ENCODE measurements at places on chromosomes 4 and X.
A peak's percentile ranks its signal among the peaks of the same experiment; 100 is the strongest.

DNA sequence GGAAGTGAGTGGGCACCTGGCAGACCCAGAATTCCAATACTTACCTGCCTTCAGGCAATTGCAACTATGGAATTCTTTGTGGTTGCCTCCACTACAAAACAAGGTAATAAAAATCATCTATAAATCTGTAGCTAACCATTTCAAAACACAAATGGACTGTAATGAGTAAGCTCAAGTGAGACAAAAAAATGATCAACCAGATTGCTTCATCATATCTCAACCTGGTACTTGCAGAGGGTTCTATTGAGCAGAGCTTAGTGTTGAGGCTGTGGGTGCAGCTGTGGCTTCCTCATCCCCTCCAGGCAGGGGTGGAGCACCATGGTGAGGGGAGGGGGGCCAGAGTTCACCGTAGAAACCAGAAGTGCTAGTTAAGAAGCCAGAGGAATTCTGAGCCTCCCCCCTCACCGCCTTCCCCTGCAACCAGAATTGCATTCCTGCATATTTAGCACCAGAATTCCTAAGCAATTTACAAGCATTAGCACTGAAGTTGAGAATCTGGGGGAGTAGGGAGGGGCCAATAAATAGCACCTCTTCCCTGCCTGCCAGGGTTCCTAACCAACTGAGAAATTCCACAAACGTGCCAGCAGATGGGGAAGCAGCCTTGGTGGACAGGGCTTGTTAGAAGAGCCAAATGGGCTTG lies 11.5 kb downstream of the CTAG1A start:
- peak; percentile 57 for DNase-seq

- DNase-seq: no peak
Measured at GRCh38 chr4:100926039-100926717, 408.4 kb upstream of the EMCN start.

- no peak for DNase-seq
Measured at GRCh38 chrX:19673375-19674040, 158.2 kb upstream of the MAP3K15 start.

DNA sequence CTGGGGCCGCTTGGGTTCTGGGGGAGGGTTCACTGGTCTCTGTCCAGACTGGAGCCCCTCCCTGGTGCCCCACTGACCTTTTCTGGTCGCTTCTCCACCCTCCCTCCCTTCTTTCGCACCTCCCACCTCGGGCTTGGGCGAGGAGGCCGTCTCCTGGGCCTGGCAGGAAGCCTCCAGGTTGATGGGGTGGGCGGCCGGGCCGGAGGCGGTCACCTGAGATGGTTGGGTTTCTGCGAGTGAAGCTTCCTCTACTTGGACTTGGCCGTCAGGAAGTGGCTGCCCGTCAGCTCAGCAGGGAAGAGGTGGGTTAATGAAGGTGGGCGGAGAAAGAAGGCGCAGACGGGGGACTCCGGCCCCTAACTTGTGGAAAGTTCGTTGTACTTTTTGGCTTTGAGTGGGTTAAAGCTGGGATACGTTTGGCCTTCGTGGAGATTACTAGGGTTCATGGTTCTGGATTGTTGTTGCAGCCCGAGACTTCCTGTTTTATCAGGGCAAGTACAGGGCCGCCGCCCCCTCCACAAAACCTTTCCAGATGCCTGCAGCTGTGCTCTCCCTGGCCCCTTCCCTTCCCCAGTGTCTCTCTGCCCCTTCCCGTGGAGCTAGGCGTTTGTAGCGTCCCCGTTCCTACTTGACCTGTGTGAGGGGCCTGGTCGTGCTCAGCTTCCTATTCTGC lies 1.2 kb downstream of the AKAP17A start:
- no peak for DNase-seq

- DNase-seq: no peak
Measured at GRCh38 chr4:84792366-84793301, 173.9 kb downstream of the WDFY3 start.

GRCh38 chrX:17007134-17007768 lies 60.8 kb downstream of the REPS2 start:
- DNase-seq: no peak

Measured in renal cortex interstitium (tissue), 15 donors.